Spinal cord (tissue), 10 donors: ENCODE measurements at places on chromosomes 2 and 18.

GRCh38 chr2:236434593-236434992, 135.0 kb upstream of the ACKR3 start:
- no peak for DNase-seq
- no peaks in the 10 kb centered on the region for H3K27me3 ChIP-seq

DNA sequence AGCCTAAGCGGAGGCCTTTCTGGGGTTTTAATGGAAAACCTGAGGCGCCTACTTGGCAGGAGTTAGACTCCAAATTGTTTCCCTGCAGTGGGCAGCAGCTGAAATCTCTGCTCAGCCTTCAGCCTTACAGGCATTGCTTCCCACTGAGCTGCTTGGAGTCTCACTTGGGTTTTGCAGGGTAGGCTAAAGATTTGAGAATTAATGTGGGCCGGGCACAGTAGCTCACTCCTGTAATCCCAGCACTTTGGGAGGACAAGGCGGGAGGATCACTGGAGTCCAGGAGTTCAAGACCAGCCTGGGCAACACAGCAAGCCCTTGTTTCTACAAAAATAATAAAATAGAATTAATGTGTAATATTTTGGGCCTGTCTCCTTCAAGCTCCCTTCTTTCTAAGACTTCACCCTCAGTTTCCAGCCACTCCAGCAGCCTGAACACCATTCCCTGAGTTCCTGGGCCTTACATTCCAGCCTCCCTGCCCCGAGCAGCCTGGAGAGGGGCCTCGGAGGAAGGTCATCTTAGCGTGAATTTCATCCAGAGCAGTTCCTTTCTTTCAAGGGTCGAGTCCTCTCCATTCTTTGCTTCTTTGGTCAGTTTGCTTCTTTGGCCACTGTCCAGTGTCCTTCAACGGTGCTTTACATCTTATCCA, 9.1 kb upstream of the RAB17 start:
- no peak overlapping the region for H3K27ac ChIP-seq
- H3K27me3 ChIP-seq: no peaks in the 10 kb centered on the region
- no peaks in the 10 kb centered on the region for H3K36me3 ChIP-seq

DNA sequence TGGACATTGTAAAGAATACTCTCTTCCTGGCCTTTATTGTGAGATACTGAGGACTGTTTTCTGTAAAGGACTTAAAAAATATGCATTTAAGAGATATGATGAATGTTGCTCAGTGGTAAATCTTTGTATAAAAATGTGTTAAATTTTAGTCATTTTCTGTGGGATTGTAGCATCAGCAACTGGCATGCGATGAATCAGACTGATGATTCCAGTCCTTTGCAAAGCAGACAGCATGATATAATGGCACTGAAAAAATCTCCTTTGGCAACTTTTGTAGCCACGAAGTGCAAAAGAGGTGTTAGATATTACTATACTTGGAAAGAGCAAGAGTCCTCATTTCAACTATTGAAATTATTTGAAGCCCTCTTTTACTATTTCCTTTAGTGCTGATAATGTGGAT, 678.7 kb downstream of the PLCL1 start:
- H3K36me3 ChIP-seq: no peaks in the 10 kb centered on the region
- no peaks in the 10 kb centered on the region for H3K4me1 ChIP-seq
- no peak overlapping the region for H3K27ac ChIP-seq
- no peak for DNase-seq

DNA sequence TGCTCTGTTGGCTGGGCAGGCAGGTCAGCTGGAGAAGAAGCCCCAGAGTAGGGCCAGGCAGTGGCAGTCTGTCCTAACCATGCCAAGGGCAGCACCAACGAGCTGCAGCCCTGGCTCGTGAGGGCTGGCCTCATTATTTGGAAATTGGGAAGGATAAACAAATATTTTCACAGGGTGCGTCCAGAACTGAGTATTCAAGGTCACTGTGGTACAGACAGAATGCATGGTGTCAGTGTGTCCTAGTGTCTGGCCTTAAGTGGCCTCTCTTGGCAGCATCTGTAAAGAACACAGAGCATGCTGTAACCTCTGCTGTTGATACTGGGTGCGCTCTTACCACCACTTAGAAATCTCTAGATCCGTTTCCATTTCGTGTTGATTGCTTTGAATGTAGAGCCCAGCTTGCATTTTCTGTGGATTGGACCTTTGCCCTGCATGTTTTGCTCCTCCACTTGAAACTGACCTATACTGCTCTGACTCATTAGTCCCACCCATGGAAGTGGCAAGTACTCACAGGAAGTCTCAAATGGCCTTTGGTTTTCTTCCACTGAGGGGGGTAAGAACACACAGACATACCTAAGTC, 88.2 kb downstream of the GREB1L start:
- H3K4me1 ChIP-seq: peaks cover 3% of the 10 kb centered on the region
- H3K27ac ChIP-seq: no peak overlapping the region
- no peak for DNase-seq
- H3K4me3 ChIP-seq: no peak overlapping the region
- H3K27me3 ChIP-seq: no peaks in the 10 kb centered on the region

DNA sequence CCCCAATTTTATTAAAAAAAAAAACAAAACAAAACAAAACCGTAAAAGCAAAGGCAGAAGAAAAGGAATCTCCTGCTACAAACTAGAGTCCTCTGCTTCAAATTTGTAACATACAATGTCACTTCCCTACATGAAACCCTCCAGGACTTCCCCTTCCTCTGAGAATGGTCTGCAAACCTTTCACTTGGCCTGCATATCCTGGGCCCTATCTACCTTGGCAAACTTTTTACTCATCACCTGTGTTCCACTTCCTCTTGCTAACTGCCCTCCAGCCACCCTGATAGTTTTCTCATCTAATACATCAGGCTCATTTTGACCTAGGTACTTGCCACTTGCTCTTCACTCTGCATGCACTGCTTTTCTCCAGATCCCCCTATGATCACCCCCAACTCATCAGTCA, 255.5 kb downstream of the ETAA1 start:
- H3K27me3 ChIP-seq: no peaks in the 10 kb centered on the region
- no peak overlapping the region for H3K4me3 ChIP-seq
- H3K36me3 ChIP-seq: no peaks in the 10 kb centered on the region
- H3K4me1 ChIP-seq: peaks cover 11% of the 10 kb centered on the region
- DNase-seq: no peak

GRCh38 chr2:238727585-238728329, 120.1 kb upstream of the TWIST2 start:
- peaks cover 8% of the 10 kb centered on the region for H3K4me1 ChIP-seq
- DNase-seq: no peak
- no peaks in the 10 kb centered on the region for H3K27me3 ChIP-seq
- H3K36me3 ChIP-seq: no peaks in the 10 kb centered on the region
- H3K4me3 ChIP-seq: no peak overlapping the region
- H3K27ac ChIP-seq: no peak overlapping the region

- no peak overlapping the region for H3K4me3 ChIP-seq
- DNase-seq: no peak
- H3K27ac ChIP-seq: no peak overlapping the region
- no peaks in the 10 kb centered on the region for H3K36me3 ChIP-seq
These were observed 13.9 kb downstream of the FN1 start for GRCh38 chr2:215421859-215422461.

GRCh38 chr18:50401888-50402287, 27.0 kb downstream of the SKA1 start:
- H3K36me3 ChIP-seq: no peaks in the 10 kb centered on the region
- no peak overlapping the region for H3K27ac ChIP-seq
- peaks cover 34% of the 10 kb centered on the region for H3K27me3 ChIP-seq
- no peak for DNase-seq

DNA sequence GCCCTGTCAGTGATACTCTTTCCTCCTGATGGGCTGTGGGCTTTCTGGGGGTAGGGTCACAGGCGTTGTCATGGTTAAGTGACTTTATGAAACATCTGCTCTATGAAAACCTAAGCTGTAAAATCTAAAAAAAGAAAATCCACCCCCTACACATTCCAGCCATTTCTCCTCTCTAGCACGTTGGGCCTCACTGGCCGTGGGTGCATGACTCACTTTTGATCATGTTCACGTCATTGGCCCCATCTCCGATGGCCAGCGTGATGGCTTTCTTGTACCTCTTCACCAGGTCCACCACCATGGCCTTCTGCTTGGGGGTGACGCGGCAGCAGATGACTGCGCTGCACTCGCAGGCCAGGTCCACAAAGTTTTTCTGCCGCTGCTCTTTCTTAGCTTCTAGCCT, 39.3 kb upstream of the NARS1 start:
- H3K36me3 ChIP-seq: no peaks in the 10 kb centered on the region
- no peak for DNase-seq
- no peak overlapping the region for H3K4me3 ChIP-seq

- H3K4me3 ChIP-seq: no peak overlapping the region
- peak overlapping the region; percentile 40 for H3K27ac ChIP-seq
- DNase-seq: no peak
- no peaks in the 10 kb centered on the region for H3K27me3 ChIP-seq
- peaks cover 18% of the 10 kb centered on the region for H3K36me3 ChIP-seq
These were observed 102.9 kb downstream of the CABLES1 start for GRCh38 chr18:23238152-23238531.

DNA sequence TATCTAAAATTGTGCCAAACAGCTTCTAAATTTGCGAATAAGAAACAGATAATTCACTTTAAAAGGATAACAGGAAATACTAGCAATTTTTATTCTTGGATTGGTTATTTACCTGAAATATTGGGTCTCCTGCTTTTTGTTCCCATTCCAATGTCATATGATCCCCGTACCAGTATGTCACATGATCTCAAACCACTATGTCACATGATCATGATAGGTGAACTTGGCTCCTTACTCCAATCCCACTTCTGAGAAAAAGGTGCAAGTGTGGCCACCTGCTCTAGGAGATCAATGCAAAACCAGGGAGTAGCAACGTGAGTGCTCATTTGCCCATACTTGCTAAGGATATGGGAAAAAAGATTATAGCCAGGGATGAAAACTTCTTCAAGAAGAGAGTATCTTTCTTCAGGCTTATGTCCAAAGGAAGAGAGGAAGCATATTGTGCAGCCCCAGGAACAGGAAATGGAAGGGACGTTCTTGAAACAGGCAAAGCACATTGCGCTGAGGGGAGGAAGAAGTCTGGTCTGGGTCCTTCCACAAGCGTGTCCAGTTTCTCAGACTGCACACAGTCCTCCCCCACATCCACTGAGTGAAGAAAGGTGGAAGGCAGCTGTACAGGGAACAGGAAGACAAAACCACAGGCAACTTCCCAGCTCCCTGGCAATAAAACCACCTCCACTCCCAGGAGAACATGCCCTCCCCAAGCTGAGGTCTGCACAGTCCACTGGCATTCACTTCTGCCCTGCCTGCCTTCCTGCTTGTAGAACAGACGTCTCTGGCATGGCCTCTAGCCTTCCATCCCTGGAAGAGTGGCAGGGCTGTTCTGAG, at the start of gene LYG2:
LYG2 (minus strand) TSS at position 176 of the 828 bp plus-strand sequence. CDS start 1,406 bp downstream, outside the sequence.
- no peak for DNase-seq
- no peak within 1 kb of the TSS for H3K4me3 ChIP-seq
- H3K27me3 ChIP-seq: no peaks in the 10 kb centered on the region
- no peak within 1 kb of the TSS for H3K27ac ChIP-seq
- no peaks in the 10 kb centered on the region for H3K4me1 ChIP-seq

DNA sequence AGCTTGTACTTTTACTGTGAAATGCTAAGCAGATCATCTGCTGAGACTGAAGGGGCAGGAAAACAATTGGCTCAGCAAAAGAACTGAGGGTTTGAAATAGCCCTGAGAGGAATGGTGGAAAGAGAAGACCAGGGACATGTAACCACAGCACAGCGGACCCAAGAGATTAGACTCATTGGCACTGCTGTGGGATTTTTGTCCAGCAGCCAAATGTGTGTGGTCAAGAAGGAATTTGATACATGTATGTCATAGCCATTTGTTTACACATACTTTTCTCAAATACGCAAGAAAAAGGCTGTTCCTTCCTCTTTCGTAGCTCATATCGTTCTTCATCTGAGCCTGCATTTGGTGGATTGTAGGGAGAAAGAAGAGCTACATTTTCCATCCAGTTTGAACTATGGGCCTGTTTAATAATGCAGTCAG, 73.8 kb downstream of the TRABD2A start:
- H3K27ac ChIP-seq: no peak overlapping the region
- DNase-seq: no peak
- no peak overlapping the region for H3K4me3 ChIP-seq
- no peaks in the 10 kb centered on the region for H3K27me3 ChIP-seq

- H3K27me3 ChIP-seq: no peaks in the 10 kb centered on the region
- no peaks in the 10 kb centered on the region for H3K36me3 ChIP-seq
- no peaks in the 10 kb centered on the region for H3K4me1 ChIP-seq
- no peak for DNase-seq
- H3K4me3 ChIP-seq: no peak overlapping the region
- H3K27ac ChIP-seq: no peak overlapping the region
These were observed 602.9 kb downstream of the NYAP2 start for GRCh38 chr2:226002438-226002837.

GRCh38 chr2:134411828-134412638, 158.2 kb downstream of the MGAT5 start:
- H3K4me1 ChIP-seq: peaks cover 17% of the 10 kb centered on the region
- DNase-seq: peak; percentile 80
- H3K4me3 ChIP-seq: peak overlapping the region; percentile 1
- H3K27ac ChIP-seq: peak overlapping the region; percentile 29
- no peaks in the 10 kb centered on the region for H3K27me3 ChIP-seq
- peaks cover 2% of the 10 kb centered on the region for H3K36me3 ChIP-seq

GRCh38 chr2:184698476-184698875, 100.1 kb downstream of the ZNF804A start:
- no peak for DNase-seq
- H3K4me1 ChIP-seq: no peaks in the 10 kb centered on the region
- H3K36me3 ChIP-seq: no peaks in the 10 kb centered on the region
- H3K27me3 ChIP-seq: no peaks in the 10 kb centered on the region
- no peak overlapping the region for H3K27ac ChIP-seq
- no peak overlapping the region for H3K4me3 ChIP-seq

DNA sequence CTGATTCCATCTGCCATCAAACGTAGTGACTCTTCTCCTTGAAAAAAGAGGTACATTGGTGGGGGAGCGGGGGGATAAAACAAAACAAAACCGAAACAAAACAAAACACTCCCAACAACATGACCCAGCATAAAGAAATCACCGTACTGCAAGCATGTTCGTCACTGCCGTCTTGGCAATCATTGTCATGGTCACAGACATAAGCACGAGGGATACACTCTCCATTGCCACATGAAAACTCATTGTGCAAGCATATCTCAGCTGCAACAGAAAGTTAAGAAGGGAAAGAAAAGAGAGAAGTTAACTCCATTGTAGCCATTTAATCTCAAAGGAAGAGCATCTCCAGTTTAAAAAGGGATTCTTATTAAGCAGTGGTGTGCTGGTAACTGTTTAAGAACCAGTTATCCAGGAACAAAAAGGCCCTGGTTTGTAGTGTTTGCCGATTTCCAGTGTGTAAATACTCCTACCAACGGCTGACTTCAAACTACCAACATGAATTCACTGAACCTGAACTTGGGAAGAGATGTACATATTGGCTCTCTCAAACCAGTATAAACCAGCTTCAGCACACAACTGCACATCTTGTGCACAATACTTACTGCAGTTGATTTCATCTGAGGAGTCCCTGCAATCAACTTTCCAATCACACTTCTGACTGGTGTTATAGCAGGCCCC, 68.2 kb downstream of the LRP2 start:
- H3K36me3 ChIP-seq: no peaks in the 10 kb centered on the region
- H3K27me3 ChIP-seq: no peaks in the 10 kb centered on the region
- no peak for DNase-seq
- no peaks in the 10 kb centered on the region for H3K4me1 ChIP-seq
- no peak overlapping the region for H3K4me3 ChIP-seq
